ENCODE measurements at places on chromosomes 3 and 15. TPM values are rescaled to one million over a fixed set of nuclear protein-coding genes. Genes with fewer than 3 reads are reported as not detected.

Gene ITIH1
- polyA plus RNA-seq = not detected

Gene POPDC2
- polyA plus RNA-seq = 4.5 TPM

Gene PRSS50
- 0.07 TPM for polyA plus RNA-seq

Gene NSUN3
- polyA plus RNA-seq = 3.9 TPM

Gene MUC4
- polyA plus RNA-seq = 0.56 TPM

Gene FOXL2
- not detected for polyA plus RNA-seq

Gene CASR
- polyA plus RNA-seq = 5.0 TPM

Gene TIMP4
- polyA plus RNA-seq = 29.1 TPM

Gene EEFSEC
- 14.6 TPM for polyA plus RNA-seq

Data from adipose tissue (tissue), 3 donors.